Epithelial cell of proximal tubule (primary cell): ENCODE measurements at places on chromosomes 3 and 15.

DNA sequence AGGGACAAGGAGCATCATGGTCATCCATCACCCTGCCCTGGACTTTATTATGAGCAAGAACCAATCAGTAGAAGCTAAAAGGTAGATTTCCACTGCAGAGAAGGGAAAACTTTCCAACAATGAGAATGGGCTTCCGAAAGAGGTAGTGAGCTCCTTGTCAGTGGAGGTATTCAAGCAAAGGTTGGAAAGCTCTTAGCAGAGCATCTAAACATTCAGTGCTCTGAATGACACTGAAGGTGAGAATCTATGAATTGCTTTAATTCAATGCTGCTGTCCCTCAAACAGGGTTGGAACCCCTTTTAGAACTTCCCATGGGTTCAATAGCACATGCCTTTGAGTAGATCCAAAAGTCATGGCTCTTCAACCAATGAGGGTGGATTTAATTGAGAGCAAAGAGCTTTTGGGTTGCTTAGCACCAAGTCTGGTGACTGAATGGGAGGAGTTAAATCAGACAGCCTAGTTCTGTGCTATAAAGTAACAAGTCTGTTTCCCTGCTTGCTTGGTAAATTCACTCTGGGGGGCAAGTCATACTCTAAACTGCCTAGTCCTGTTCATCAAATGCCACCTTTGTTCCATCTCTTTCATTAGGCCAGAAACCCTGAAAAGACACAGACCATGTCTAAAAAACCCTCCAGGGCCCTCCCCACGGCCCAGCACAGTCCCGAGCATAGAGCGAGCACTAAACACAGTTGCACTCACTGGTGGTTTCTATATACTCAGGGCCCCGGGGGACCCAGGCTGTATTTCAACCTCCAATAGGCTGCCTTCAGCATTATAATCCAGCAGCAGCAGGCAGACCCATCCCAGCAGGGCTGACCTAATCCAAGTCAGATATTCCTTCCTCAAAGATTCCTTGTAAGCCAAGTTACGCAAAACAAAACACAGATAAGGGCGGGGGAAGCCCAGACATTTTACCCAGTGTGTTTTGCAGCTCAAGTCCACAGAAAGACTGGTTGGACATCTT is 161.2 kb downstream of the MEGF11 start:
- no peak for DNase-seq

DNA sequence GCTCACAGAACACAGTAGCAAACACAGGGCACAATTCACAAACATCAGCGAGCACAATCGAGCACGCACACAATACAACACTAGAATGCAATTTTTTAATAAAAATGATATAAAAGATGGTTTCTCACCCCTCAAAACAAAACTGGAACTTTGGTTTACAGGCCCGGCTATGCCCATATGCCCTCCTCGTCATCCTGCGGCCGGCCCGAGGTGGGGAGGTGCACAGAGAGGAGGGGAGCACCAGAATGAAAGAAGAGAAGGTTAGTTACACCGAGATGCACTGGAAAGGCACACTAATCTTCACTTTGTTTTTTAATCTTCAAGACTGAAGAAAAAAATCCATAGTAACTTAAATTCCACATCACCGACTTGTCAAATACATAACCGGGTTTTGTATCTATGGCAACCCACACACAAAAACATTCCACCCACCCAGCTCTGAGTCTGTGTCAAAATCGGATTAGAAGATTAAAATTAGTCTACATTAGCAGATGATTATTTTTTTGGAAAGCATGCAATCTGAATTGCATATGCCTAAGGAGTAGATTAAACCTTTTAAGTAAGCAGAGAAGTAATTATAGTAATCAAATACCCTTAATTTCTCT is 196.7 kb upstream of the WNT5A start:
- DNase-seq, result no peak

DNA sequence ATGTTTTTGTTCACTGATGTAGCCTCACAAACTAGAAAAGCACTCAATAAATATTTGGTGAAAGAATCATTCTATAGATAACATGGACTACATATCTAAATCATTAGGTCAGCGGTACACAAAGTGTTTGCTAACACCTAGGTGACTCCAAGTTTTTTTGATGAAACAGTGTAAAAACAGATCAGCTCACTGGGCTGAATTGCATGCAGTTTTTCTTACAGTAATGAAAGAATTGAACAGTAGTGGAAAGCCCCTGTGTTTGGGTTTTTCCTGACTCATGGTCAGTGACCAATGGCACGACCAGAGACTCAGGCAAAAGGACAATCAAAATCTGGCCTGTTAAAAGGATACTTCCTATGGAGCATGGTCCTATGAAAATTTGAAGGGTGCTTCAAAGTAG is 384.3 kb upstream of the EPHA6 start:
- no peak for DNase-seq

DNA sequence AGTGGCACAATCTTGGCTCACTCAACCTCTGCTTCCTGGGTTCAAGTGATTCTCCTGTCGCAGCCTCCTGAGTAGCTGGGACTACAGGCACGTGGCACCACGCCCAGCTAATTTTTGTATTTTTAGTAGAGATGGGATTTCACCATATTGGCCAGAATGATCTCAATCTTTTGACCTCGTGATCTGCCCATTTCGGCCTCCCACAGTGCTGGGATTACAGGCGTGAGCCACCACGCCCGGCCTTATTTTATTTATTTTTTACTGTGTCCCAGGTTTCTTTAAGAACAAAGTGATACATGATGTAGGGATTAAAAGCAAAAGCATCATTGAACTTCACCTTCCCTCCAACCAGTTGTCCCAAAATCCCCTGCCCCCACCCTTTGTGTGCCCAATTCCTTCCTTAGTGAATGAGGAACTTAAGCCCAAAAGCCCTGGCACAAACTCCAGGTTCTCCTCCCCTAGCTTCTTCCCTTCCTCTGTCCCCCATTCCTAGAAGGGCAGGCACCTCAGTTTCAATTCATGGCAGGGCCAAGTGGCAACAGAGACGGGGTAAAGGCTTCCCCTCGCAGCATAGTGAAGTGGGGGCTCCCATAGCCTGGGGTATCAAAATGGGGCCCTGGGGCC is 23.7 kb upstream of the RPN1 start:
- no peak for DNase-seq

- no peak for DNase-seq
These were observed 66.4 kb upstream of the AGTR1 start for GRCh38 chr3:148631124-148631903.

- no peak for DNase-seq
These were observed 188.6 kb downstream of the FNDC3B start for GRCh38 chr3:172228036-172228415.
